ENCODE measurements at places on chromosomes 12 and 14. TPM values are rescaled to one million over a fixed set of nuclear protein-coding genes. Genes with fewer than 3 reads are reported as not detected.

IL23A gene
- total RNA-seq = not detected

LGR5 gene
- 0.38 TPM for total RNA-seq

FOXG1 gene
- not detected for total RNA-seq

KLRC2 gene
- 0.46 TPM for total RNA-seq

CLEC6A gene
- not detected for total RNA-seq

NUAK1 gene
- total RNA-seq = 16.9 TPM

C3AR1 gene
- 26.6 TPM for total RNA-seq

PLEKHG7 gene
- total RNA-seq = not detected

FAM90A1 gene
- total RNA-seq = 0.19 TPM

RPS6KL1 gene
- total RNA-seq = 17.0 TPM

FAR2 gene
- total RNA-seq = 10.3 TPM

GRCh38 chr12:126950266-126950665 lies 1316.7 kb upstream of the TMEM132C start:
- DNase-seq = no peak

DNA sequence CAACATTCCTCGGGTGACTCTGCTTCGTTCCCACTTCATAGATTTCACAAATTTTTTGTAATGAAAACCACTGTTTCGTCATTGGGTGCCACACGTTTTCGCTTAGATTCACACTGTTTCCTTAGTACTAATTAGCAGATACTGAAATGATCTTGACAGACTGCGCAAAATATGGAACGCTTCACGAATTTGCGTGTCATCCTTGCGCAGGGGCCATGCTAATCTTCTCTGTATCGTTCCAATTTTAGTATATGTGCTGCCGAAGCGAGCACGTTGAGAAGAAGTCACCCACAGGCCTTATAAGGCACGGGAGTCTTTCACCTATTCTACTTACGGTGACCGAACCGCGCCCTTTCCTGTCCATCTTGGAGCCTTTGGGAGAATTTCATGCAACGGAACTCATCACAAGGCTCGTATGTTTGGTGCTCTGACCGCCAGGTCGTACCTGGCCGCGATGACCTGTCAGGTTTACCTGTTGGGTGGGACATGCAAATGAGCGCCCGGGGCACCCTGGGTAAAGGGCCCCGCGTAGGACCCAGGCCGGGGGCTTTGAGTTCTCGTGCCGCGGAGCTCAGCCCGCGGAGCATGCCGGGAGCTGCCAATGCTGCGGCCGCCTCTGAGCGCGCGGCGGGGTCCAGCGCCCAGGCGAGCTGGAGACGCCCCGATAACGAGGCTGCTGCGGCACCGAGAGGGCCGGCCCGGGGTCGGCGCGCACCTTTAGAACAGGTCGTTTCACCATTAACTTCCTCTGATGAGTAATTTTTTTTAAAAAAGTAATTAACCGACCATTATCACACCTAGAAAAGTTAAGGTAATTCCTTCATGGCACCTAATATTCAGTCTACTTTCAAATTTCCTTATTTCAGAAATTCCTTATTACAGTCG lies at the start of gene RNU6-8:
Gene RNU6-8, minus strand, starts transcription at position 272 of the 885 bp plus-strand sequence.
- DNase-seq = peak; percentile 93

GRCh38 chr12:57952766-57953165 lies 11.4 kb downstream of the ATP23 start:
- DNase-seq = no peak

DNA sequence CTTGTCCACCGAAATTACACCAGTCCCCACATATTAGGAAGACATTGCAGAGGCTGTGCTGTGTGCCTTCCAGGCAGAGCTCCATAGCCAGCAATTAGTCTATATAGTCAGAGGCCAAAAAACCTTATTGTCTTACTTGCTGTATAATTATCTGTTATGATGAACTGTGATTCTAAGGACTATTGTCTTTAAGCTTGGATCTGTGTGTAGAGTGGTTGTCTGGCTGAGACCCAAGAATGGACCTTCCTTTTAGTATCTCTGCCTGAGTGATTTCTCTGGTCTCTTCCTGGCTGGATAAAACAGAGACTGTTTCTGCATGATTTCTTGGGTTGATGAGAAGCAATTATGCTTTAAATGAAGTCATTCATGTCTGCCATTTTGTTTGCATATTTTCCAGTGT lies 465.3 kb downstream of the PRKD1 start:
- DNase-seq = no peak

DNA sequence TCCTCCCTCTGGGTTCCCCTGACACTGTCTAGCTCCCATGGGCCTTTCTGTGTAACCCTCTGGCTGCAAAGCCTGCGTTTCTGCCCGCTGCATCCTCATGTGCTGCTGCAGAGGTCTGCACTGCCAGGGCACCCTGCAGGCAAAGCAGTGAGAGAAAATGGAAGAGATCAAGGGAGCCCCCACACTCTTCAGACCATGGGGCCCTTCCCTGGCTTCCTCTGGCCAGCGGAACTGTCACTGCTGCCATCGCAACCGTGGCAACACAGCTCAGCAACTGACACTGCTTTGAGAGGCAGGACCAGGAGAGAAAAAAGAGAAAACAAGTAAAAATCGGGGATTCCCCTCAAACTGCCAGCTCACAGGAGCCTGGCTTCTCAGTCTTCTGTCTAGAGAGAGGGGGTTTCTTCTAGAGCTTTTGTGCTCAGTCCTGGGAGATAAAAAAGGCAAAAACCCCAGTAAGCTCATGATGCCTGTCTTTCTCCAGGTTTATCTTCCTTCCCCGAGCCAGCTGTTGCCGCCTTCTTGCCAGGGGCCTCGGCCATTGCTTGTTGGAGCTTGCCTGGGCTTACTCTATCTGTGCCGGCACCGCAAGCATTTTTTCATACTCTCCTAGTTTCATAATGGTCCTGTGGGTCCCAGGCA lies 38.9 kb downstream of the C14orf132 start:
- peak; percentile 29 for DNase-seq

DNA sequence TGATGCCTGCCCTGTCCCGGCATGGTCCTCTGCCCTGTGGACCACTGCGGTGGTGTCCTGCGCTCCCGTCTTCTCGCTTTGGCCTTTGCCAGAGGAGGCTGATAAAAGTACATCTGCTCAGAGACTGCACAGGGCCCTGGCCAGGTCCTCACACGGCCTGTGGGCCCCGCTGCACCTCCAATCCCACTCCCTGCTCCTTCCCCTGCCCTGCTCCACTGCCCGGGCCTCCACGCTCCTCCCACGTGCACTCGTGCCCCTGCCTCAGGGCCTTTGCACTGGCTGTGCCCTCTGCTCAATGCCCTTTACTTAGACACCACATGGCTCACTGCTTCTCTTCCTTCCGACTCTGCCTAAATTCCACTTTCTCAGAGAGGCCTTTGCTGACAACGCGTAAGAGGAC lies 49.3 kb upstream of the BEGAIN start:
- DNase-seq = no peak

DNA sequence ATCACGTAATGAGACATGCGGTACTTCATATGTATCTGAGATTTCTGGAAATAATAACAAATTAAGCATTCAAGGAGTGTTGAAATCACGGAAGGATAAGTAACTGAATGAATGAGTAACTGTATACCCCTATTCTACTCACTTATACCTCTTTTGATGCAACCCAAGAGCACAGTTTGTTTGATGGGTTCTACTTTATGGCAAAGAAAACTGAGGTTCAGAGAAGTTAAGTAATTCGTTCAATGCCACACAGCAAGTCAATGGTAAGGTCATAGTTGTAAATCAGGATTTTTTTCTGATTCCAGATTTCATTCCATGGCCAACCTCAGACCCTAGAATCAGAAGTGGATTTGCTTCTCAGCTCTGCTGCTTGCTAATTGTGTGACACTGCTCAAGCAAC lies 544.5 kb upstream of the TBX3 start:
- no peak for DNase-seq

- DNase-seq = no peak
These were observed 424.0 kb downstream of the ZFP36L1 start for GRCh38 chr14:68368850-68369249.

DNA sequence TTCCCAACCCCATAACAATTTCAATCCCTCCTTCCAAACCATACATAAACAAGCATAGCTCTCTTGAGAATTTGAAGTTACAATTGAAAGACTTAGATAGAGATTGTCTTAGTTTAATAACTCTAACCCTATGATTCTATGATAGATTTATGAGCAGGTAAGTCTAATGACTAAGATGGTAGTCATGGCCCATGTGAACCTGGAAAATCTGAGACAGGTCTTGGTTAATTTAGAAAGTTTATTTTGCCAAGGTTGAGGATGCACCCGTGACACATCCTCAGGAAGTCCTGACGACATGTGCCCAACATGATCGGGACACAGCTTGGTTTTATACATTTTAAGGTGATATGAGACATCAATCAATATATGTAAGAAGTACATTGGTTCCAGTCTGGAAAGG lies 248.8 kb downstream of the KCNH5 start:
- DNase-seq = no peak

GRCh38 chr12:42504049-42504448 lies 85.5 kb downstream of the PRICKLE1 start:
- no peak for DNase-seq

GRCh38 chr14:49692193-49692757 lies 645 bp upstream of the KLHDC1 start:
- no peak for DNase-seq

DNA sequence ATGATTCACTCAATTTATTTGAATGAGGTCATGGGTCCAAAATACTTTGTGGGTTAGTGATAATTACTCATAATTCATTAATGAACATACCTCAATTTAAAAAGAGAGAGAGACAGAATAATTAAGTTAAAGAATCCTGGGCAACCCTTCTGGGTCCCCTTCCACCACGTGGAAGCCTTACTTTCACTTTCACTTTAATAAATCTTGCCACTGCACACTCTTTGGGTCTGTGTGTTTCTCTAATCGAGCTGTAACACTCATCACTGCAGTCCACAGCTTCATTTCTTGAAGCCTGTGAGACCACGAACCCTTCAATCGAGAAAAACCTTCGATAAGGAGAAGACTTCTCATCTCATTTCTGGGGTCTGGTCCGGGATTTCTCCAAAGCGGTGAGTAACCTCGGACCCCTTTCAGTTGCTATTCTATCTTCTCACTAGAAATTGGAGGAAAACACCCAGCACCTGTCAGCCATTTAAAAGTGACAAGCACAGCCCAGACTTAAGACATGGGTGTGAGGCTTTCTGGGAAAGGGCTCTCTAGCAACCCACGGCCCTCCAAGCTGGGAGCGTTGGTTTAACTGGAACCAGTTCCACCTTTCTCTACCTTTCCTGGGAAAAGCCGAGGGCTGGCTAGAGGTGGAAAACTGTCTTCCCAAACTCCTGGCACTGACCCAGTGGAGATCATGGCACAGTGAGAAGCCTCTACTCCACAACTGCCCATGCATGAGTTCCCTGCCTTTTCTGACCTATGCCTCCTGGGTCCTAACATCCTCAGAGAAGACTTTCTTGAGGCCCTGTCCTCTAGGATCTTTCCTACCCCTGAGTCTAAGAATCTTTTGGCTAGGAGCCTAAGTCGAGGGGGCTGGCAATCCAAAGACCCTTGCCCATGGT lies 148.8 kb upstream of the ATF7IP start:
- no peak for DNase-seq

DNA sequence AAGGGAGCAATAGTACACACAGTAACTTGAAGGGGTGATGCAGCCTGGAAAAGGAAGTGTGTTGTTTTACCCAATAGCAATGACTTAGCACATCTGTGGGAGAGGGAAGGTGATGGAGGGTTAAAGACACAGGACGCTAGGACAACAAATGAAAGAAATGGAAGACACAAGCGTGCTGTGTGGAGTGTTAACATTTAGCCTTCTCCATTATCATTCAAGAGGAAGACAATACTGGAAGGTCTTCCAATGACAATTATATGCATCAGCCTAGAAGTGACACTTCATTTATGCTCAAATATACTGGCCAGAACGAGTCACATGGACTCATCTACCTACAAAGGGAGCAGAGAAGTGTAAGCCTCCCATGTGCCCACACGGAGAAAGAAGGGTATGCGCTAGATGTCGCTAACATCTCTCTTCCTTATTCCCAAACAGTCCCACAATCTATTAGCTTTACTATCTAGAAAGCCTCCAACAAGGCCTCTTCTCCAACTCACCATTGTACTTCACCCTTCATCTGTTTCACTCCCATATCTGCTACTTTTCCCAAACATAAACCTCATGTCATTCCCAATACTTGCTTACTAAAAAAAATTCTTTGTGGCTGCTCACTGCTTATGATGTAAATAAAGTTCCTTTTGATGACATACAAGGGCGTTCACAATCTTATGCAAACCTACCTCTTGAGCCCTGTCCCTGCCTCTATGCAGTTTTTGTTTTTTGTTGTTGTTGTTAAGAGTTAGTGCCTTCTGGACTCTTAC lies 20.3 kb downstream of the PPM1H start:
- DNase-seq = no peak

DNA sequence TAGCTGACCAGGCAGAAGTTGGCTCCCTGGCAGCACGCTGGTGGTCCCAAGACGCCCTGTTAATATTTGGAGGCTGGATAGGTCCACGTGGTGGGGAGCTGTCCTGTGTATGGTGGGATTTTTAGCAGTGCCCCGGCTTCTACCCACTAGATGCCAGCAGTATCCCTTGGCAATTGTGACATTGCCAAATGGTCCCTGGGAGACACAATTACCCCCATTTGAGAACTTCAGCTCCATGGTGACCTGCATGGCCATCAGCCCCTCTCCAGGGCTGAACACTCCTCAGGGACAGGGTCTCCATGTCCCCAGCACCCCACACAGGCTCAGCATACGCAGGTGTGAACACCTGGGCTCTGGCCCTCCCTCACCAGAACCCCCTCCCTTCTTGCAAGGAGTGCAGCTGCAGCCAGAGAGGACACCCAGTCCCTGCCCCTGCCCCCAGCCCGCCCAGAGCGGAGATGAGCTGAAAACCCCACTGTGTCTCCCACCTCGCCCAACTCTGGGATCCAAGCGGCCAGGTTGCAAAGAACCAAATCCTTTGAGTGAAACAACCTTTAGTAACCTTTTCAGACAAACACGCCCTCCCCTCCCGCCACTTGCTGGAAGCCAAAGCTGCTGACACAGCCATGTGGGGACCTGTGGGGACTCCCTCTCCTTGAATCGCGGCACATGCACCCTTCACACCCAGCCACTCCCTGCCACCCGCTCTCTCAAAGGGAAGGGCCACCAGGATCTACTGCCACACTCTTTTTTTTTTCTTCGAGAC lies 120.4 kb downstream of the CALM1 start:
- DNase-seq = no peak

GRCh38 chr14:64035143-64035542 lies 182.3 kb downstream of the SYNE2 start:
- no peak for DNase-seq

- no peak for DNase-seq
These were observed 8.8 kb downstream of the MYG1 start for GRCh38 chr12:53308276-53308675.

GRCh38 chr14:65964366-65964765 lies 521.8 kb upstream of the CCDC196 start:
- no peak for DNase-seq

GRCh38 chr12:70094467-70094866 lies 148.8 kb upstream of the CNOT2 start:
- DNase-seq = no peak

- no peak for DNase-seq
These were observed 251.0 kb upstream of the FOXG1 start for GRCh38 chr14:28515571-28515970.

- no peak for DNase-seq
These were observed 382.4 kb downstream of the VRK1 start for GRCh38 chr14:97179573-97179972.
